ENCODE measurements at places on chromosomes 11 and 22.

- peak; percentile 51 for DNase-seq
- H3K27me3 ChIP-seq, result peaks cover 23% of the 10 kb centered on the region
- peak overlapping the region; percentile 37 for H3K27ac ChIP-seq
- peaks cover 19% of the 10 kb centered on the region for H3K4me1 ChIP-seq
Observed at GRCh38 chr22:49966774-49967705, 6.5 kb downstream of the PIM3 start.

DNA sequence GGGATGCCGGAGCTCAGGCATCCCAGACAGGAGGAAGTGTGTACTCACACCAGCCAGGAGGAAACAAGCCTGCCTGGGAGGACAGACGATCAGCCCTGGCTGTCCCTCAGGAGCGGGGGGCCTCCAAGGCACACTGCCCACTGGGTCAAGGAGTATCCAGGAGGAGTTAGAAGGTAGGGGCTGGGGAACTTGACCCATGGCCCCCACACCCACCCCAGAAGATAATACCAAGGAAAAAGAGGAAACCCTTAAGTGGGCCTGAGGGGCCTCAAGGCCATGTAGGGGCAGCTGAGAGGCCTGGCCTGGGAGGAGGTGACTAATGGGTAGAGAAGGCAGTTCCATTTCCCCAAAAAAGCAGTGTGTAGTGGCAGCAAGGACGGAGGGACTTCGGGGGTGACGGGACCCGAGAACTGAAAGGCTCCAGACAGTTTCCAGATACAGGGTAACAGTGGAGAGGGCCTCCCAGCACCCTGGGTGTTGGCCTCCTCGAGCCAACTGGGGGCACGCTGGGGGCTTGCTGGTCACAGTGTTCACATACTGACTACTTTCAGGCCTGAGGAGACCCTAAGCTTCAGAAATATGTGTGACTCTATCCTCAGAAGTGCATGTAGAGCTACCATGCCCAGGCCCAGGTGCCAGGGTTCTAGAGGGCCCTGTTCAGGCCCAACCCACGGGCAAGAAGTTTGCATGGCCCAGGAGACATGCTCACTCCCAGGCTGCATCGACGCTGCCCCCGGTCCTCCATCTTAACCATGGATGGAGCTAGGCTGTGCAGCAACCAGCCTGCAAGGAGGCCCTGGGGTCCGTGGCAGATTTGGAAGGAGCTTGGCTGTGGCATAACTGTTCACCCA, 75.7 kb upstream of the PITPNB start:
- no peaks in the 10 kb centered on the region for H3K4me1 ChIP-seq
- no peak overlapping the region for H3K27ac ChIP-seq
- no peak overlapping the region for H3K4me3 ChIP-seq
- no peak for DNase-seq

DNA sequence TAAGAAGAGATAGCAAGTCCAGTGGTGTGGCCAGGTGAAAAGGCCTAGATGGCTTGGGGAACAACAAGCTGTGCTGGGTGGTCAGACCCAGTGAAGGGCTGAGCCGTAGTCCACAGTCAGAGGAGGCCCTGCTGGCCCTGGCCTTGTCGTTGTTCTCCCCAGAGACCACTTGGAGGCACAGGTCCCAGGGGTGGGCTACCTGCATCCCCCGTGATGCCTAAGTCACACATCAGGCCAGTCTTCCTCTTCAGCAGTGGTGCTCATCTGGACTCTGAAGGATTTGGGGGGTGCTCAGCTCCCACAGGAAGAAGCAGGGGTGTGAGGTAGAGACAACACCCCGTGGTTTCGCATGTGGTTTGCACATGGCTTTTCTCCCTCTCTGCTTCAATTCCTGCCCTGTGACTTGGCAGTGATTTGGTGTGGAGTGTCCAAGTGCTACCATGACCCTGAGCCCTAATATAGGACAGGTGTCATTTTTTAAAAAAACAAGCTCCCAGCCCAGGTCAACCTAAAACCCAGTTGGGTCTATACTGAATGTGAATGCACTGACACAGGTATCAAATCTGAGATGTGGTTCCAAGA, 51.0 kb downstream of the ALX4 start:
- H3K27me3 ChIP-seq, result no peaks in the 10 kb centered on the region
- no peak for DNase-seq
- H3K27ac ChIP-seq, result no peak overlapping the region
- H3K4me3 ChIP-seq, result no peak overlapping the region
- H3K36me3 ChIP-seq, result no peaks in the 10 kb centered on the region

GRCh38 chr11:102471474-102471873, 18.9 kb upstream of the TMEM123 start:
- H3K4me1 ChIP-seq, result peaks cover 1% of the 10 kb centered on the region
- no peak for DNase-seq
- no peak overlapping the region for H3K27ac ChIP-seq
- no peaks in the 10 kb centered on the region for H3K27me3 ChIP-seq

GRCh38 chr11:78138694-78139421, 568 bp downstream of the ALG8 start:
- no peaks in the 10 kb centered on the region for H3K27me3 ChIP-seq
- H3K27ac ChIP-seq, result no peak overlapping the region
- peaks cover 3% of the 10 kb centered on the region for H3K36me3 ChIP-seq

DNA sequence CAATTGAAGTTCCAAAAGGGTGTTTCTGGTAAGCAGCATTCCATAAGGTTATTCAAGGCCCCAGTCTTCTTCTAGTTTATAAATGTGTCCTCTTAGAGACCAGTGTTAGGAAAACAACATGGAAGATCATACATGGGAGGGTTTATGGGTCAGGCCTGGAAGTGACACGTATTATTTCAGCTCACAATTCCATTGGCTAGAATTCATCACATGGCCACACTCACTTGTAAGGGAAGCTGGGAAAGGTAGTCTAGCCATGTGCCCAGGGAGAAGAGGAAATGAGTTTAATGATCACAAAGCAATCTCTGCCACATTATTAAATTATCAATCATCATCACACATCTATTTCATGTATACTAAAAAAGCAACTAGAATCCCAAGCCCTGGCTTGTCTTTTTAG, 181.7 kb upstream of the TBCEL start:
- H3K27ac ChIP-seq, result no peak overlapping the region
- DNase-seq, result no peak
- no peaks in the 10 kb centered on the region for H3K27me3 ChIP-seq
- H3K4me3 ChIP-seq, result no peak overlapping the region

DNA sequence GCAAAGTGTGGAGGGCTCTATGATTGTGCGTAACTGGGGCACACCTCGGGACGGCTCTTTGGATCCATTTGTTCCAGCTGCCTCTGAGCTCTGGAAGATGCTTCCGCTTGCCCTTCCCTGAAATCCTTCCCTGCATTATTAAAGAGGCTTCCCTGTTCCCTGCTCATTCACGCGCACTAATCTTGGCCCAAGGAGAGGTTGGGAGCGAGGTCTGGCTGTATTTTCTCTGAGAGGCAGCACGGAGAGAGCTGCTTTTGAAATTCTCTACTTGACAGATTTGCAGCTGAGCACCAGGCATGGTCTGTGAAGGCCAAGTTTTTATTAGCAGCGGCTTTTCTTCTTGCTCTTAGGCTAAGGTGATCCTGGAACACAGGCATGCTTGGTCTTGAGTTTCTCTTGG, 94.8 kb upstream of the NTM start:
- no peaks in the 10 kb centered on the region for H3K27me3 ChIP-seq
- DNase-seq, result peak; percentile 67
- H3K4me1 ChIP-seq, result peaks cover 11% of the 10 kb centered on the region
- H3K36me3 ChIP-seq, result no peaks in the 10 kb centered on the region
- no peak overlapping the region for H3K27ac ChIP-seq
- H3K4me3 ChIP-seq, result no peak overlapping the region
